CD14-positive monocyte (primary cell): ENCODE measurements at places on chromosomes 4 and X.

GRCh38 chrX:42619068-42619467, 158.9 kb downstream of the PPP1R2C start:
- no peak for DNase-seq

- no peak for DNase-seq
These were observed 23.4 kb upstream of the KIAA1210 start for GRCh38 chrX:119151051-119151380.

GRCh38 chr4:163395758-163396157, 52.1 kb downstream of the NPY5R start:
- no peak for DNase-seq

DNA sequence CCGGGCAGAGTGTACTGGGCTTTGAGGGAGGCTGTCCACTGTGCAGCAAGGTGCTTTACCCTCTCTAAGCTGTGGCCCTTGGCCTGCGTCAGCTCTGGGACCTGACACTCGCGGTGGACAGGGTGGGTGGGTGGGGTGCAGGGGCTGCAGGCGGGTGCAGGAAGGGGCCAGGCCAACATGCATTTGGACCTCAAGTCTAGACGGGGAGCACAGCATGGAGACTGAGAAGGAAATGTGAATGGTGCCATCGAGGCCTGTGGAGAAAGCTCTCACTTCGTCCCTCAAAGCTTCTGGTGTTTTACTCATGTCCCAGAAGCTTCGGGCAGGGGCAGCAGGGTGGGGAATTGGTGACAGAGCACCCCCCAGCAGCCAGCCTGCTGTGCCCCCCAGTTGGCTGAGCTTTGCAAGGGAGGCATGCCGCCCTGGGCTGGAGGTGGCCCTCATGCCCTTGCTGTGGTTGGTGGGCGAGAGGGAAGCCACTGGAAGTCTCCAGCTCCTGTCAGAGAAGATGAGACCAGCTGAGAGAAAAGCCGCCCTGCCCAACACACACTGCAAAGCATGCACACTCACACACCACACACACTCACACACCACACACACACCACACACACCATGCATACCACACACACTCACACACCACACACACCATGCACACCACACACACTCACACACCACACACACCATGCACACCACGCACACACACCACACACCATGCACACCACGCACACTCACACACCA, 12.3 kb downstream of the PNMA6E start:
- DNase-seq: no peak

- no peak for DNase-seq
These were observed 15.6 kb upstream of the UGT2A1 start for GRCh38 chr4:69668680-69669079.

DNA sequence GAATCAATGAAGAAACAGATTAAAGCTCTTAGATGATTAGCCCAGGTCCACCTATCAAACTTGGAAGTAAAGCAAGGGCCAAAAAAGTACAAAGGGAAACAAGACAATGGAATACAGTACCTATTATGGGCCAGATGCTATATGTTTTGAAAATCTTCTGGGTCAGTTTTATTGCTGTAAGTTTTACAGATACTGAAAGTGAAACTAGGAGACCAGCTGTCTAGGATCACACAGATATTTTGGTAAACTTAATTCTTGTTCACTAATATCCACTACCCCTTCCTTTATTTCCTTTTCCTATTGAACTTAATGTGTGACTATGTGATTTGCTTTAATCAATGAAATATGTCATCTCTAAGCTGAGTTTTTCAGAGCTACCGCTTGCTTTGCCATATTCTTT, 505.4 kb upstream of the PITX2 start:
- no peak for DNase-seq

- DNase-seq: no peak
These were observed 13.9 kb downstream of the UFSP2 start for GRCh38 chr4:185411849-185412248.

- no peak for DNase-seq
These were observed 340.9 kb upstream of the FGF13 start for GRCh38 chrX:139052461-139052860.

- DNase-seq: no peak
These were observed 37.9 kb upstream of the SEC24B start for GRCh38 chr4:109395694-109396093.

- peak; percentile 51 for DNase-seq
These were observed 3.1 kb downstream of the SLITRK4 start for GRCh38 chrX:143632625-143633410.
